CD4-positive, alpha-beta T cell treated with Interleukin-1 beta for 1 hour (primary cell): ENCODE measurements at places on chromosomes 4 and X.
A peak's percentile ranks its signal among the peaks of the same experiment; 100 is the strongest.

DNA sequence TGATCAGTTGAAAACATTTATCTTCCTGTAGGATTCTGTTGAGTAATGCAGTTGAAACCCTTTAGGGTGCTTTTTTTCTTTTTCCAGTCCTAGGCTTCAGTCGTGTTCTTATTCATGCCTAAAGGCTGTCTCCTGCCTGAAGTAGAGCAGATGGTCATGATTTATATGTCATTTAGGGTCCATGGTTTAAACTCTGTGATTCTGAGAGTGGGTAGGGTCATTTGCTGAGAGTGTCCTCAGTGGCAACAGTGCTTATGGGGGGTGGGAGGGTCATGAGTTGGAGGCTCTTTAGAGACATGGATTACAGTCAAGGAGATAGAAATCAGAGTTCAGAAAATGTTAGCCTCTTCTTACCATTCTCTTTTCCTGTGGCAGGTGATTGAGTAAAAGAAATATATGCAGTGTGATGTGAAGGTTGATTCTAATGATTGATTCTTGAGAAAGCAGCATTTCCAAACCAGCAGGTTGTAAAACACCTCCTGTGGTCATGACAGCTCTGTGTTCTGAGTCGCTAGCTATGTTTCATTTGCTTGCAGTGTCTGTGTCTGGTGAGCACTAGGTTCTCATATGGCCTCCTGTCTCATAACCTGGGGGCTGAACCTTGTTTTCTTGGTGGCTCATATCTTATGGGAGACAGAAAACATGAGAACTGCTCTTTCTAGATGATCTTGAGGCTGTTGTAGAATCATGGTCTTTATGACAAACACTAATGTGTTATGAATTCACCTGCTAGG is 60.4 kb downstream of the JADE1 start:
- no peak for DNase-seq

- DNase-seq = no peak
These were observed 50.2 kb upstream of the GRID2 start for GRCh38 chr4:92253550-92253949.

DNA sequence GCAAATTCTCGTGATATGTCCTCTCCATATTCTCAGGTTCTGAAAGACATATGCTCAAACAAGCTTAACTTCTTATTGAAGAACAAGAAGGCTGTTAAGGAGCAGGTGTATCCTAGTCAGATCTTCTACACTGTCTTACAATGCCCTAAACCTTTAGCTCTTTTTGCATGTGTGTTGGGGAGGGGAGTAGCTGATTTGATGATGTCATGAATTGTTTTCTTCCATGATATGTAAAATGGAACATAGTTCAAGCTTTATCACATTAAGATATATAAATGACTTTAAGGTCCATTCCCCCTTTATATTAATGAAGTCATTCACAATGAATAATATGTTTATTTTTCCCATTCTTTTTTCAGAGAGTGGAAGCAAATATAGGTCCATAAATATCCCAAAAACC is 332.5 kb upstream of the FAM241A start:
- no peak for DNase-seq

GRCh38 chr4:40840985-40841571 is 91.3 kb downstream of the NSUN7 start:
- DNase-seq = peak; percentile 72

DNA sequence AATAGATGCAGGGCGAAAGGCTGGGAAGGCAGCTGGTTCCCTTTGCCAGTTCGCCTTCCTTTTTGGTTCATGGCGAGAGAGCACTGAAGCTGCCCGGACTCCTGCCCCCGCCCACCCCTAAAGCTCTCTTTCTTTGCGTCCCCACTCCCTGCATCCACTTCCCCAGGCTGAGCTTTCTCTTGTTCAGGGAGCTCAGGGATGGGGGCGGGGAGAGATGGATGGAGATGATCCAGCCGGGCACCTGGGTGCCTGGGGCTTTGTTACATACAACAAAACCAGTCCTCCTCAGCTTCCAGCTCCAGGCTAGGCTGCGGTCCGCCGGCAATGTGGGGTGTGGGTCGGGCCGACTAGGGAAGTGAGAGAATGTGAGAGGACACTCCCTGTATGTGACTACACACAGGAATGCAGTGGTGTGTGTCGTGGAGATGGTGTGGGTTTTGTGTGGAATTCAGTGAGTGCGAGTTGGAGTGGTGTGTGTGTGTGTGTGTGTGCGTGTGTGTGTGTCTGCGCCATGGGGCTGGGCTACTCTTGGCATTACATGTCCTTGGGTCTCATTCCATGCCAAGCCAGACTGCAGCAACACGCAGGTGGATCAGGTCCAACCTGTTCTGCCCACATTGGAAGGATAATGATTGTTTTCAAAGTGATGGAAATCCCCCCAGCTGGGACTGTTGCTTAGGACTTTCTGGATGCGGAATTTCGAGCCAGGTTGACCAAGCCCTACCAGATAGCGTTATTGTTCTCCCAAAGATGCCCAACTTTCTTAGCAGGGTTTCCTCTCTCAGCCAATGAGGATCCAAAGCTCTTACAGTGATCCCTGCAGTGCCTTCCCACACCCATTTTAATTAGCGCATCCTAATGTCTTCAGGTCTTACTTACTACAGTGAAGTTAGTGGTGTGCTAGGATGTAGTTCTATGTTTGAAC is 149.4 kb upstream of the CHRDL1 start:
- no peak for DNase-seq

DNA sequence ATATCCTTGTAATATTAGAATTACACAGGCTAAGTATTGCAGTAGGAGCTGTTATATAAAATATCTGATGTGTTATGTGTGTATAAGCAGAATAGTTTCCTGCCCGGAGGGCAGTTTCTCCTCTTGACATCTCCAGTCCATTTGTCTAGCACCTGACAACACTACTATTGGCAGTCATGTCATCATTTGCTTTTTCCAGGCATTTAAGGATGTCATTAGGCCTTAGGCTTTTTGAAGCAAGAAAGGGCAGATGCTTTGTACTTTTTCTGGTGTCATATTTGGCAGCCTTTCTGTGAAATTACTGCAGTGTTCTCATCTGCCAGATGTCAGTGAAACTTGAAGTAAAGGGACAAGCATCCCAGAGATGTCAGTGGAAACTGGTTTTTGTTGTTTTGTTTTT is 2017.6 kb upstream of the IGFBP7 start:
- DNase-seq = no peak

DNA sequence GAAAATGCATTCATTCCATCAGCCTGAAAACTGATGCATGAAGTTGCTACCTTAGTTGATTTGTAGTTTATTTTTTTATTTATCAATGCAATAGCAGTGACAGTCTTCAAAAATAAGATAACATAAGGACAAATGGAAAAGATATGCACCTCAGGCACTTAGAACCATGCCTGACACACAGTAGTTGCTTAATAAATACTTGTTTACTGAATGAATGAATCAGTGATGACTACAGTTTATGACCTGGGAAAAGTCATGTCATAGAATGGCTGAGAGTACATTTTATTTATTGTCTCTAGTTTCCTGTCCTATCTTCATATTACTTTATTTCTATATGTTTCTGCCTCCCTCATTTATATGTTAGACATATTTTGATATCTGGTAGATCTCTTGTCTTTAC is 171.8 kb downstream of the TLL1 start:
- no peak for DNase-seq

DNA sequence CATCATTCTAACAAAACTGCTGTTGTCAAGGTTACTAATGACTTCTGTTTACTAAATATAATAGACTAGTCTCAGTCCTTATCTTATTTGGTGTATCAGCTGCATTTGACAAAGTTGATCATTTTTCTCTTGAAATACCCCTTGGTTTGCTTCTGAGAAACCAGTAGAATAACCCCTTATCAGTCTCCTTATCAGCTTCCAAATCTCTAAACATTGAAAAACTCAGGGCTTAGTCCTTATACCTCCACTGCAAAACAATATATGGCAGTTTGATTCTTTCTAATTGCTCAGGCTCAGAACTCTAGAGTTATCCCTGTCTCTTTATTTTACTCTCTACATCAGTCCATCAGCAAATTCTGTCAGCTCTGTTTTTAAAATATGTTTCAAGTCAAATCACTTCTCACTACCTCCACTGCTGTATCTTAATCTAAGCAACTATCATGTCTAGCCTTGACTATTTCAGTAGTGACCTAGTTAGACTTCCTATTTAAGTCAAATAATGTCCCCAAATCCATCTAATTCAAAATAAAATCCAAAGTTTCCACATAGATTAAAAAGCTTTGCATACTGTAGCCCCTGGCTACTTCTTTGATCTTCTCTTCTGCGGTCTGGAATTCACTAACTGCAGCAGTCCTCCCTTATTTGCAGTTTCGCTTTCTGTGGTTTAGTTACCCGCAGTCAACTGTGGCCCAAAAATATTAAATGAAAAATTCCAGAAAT is 87.1 kb upstream of the NPNT start:
- DNase-seq = no peak

- no peak for DNase-seq
These were observed 2268.1 kb downstream of the PCDH7 start for GRCh38 chr4:32988165-32988811.

DNA sequence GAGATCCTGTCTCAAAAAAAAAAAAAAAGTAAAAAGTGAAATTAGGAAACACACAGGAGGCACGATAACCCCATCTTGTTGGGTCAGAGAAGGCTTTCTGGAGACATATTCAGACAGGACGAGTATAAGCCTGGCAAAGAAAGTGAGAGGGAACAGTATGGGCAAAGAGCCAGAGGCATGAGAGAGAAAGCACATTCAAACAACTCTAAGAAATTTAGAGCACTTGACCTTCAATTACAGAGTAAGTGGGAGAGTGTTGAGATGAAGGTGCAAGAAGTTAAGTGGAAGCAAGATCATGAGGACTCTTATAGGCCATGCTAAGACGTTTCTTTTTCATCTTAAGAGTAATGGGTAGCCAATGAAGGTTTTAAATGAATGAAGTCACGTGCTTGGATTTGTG is 70.4 kb downstream of the ELOVL6 start:
- DNase-seq = no peak

GRCh38 chr4:53019485-53020382 is 157.6 kb downstream of the RASL11B start:
- no peak for DNase-seq

DNA sequence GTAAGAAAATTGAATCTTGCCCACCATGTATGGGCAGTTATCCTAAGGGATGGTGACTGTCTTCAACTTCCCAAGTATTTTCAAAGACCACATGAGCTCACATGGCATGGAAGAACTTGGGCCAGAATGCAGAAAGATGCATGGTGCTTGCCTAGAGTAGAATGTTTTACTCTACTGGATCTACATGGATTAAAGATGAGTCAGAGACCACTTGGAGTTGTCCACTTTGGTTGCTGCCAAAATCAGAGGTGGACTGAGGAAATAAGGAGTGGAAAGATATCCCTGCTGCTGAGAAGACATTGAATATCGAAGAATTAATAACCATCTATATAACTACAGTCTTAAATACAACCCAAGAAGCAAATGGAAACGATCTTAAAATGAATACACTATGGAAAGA is 498.1 kb downstream of the NLGN4X start:
- DNase-seq = no peak

DNA sequence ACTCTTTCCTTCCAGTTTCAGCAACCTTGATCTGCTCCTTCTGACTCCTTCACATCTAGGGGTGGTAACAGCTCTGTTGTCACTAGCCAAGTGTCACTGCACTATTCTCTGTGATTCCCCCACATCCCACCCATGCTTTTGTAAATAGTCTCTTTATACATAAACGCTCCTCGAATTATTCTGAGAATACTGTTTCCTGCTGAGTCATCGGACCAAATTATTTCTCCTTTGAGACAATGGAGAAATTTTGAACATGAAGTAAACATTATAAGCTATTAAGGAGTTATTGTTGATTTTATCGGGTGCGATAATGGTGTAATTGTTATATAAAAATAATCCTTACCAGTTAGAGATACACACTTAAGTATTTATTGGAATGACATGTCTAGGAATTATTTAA is 245.1 kb upstream of the RPS6KA3 start:
- no peak for DNase-seq

DNA sequence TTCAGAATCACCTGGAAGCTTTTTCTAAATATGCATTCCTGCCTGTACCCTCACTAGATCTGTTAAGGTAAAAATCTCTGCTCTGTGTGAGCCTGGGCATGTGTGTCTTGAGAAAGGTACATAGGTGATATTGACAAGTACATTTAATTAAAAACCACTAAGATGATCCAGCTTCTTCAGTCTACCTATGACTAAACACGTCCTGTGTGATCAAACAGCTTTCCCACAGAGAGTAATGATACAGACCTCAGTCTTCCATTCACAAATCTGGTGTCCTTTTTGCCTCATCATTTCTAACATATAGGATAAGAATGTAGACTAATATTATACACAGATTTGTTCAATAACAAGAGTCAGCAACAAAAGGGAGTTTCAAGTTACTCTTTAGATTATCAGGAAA is 42.6 kb downstream of the GALNT7 start:
- no peak for DNase-seq

GRCh38 chr4:125517831-125518230 is 203.1 kb downstream of the FAT4 start:
- DNase-seq = no peak

- DNase-seq = no peak
These were observed 52.1 kb downstream of the PDGFRA start for GRCh38 chr4:54281054-54281766.

DNA sequence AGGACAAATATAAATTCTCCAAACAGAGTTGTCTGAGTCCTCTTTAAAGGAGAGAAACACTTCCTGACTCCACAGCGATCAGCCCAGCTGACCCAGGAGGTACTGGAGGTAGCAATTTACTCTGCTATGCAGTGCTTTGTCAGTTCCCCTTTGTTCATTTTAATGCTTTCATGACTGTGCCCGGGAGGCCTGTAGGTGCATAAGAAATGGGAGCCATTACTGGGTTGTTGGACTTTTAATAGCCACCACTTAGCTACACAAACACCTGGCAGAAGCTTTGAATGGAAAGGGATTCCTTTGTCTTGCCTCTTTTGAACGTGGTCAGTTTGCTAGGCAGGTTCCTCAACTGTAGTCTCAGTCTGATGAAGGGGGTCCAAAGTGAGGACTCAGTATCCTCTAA is 59.0 kb upstream of the AFF2 start:
- no peak for DNase-seq

- DNase-seq = no peak
These were observed 95.5 kb downstream of the ZNF827 start for GRCh38 chr4:145843148-145843547.
